ENCODE measurements at places on chromosomes 7 and 10. TPM values are rescaled to one million over a fixed set of nuclear protein-coding genes. Genes with fewer than 3 reads are reported as not detected.

Gene CCL24
- not detected for total RNA-seq

- peaks cover 61% of the 10 kb centered on the region for H3K36me3 ChIP-seq
- H3K4me3 ChIP-seq: no peak overlapping the region
- H3K27ac ChIP-seq: no peak overlapping the region
- peaks cover 33% of the 10 kb centered on the region for H3K4me1 ChIP-seq
- H3K27me3 ChIP-seq: no peaks in the 10 kb centered on the region
- no peak for DNase-seq
Observed at GRCh38 chr7:74180866-74181265, 6.7 kb downstream of the EIF4H start.

Gene DAGLB
- 10.8 TPM for total RNA-seq

DNA sequence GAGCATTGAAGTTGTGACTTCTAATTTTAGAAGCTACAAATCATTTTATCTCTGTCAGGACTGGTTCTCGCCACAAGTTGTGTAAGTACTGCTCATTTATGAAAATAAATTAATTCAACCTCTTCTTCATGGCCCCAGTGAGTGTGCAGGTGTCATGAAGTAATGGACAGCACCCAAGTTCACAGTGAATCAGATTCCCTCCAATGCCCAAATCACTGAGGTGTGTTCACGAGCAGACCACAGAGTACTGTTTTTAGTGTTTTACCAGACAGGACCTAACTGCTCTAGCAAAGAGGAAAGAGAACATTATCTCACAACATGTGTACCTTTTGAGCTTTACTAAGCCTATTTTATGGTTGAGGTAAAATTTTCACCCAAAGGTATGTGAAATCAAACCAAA is 980.0 kb downstream of the CNTNAP2 start:
- no peaks in the 10 kb centered on the region for H3K27me3 ChIP-seq
- no peak for DNase-seq
- no peak overlapping the region for H3K27ac ChIP-seq
- no peaks in the 10 kb centered on the region for H3K36me3 ChIP-seq

DNA sequence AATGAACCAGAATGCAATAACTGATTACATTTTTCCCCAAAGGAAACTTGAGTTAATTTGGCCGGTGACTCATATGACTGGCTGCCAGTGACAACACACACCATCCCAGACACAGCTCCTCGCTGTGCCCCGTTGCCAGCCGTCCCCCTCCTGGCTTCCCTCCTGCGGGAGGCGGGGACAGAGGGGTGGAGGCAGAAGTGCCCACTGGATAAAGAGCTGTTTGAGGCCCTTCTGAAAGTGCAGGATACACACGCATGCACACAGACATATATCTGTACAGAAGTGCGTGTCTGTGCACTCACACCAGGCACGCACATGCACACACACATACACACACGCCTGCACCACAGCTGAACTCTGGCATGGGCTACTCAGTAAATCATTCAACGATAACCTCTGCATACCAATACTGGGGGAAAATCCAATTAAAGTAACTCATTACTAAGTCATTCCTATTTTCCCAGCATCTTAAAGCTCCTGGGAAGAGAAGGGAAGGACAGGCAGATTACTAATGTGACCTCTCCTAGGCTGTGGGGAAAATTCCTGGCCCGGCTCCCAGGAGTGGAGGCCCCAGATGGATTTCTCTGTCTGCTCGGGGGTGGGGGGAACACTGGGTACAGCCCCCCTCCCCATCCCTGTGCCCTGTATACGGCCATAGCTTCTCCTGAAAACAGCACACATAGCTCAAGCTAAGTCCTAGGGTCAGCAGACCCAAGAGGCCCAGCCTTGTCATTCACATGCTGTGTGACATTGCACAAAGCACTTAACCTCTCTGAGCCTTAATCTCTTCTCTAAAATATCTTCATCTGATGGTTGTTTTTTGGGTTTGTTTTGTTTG is 52.3 kb upstream of the MYL10 start:
- H3K4me1 ChIP-seq: peaks cover 11% of the 10 kb centered on the region
- no peaks in the 10 kb centered on the region for H3K36me3 ChIP-seq
- H3K4me3 ChIP-seq: no peak overlapping the region
- DNase-seq: no peak
- no peak overlapping the region for H3K27ac ChIP-seq
- H3K27me3 ChIP-seq: no peaks in the 10 kb centered on the region

Gene WNT16
- total RNA-seq: 0.18 TPM

Gene ZP3
- 4.1 TPM for total RNA-seq

DNA sequence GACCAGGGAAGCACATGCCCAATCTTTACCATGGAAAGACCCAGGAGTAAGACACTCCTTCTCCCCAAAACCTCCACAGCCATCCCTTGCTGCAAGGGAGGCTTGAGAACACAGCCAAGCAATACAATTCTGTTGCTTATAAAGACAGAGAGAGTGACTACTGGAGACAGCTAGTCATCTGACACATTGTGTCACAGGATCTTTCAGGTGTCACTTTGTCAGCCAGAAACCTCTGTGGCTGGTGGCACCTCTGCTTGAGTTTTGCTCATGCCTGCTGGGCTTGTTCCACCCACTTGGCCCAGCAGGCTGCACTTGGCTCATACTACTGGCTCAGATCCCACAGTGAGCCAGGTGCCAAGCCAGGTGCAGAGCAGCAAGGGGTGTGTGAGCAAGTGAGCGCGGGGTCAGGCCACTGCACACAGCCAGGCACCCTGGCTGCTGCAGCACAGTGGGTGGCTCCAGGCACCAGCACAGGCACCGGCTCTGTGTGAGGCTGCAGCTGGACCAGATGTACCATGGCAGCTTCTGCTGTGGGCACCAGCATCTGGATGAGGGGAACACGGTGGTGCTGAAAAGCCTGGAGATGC is 12.4 kb upstream of the PRLHR start:
- H3K27ac ChIP-seq: no peak overlapping the region
- H3K4me3 ChIP-seq: no peak overlapping the region
- no peak for DNase-seq
- no peaks in the 10 kb centered on the region for H3K36me3 ChIP-seq
- H3K27me3 ChIP-seq: no peaks in the 10 kb centered on the region

DNA sequence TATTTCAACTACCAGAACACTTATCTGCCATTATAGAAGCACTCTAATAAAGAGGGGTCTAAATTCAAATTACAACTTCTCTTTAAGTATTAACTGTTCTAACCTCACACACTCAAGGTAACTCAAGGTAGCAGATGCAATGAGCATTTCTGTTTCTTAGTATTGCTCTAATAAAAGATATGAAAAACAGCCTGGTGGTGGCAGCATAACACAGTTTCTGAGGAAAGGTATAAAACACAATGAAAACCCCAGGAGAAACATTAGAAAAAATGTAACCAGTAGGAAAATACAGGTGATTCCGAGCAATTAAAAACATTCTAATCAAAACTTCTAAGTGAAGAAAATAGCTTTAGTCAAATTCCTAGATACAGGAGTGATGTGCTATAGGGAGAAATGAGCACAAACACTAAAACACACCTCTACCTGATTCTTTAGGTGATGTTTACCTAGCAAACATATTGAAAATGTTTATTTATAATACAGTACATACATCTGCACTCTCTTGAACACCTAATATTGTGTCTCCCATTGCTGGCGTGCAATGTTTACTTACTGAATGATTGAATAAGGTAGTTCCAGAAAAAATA is 3.5 kb downstream of the MKRN1 start:
- no peaks in the 10 kb centered on the region for H3K27me3 ChIP-seq
- H3K4me3 ChIP-seq: no peak overlapping the region
- no peak for DNase-seq
- H3K4me1 ChIP-seq: peaks cover 15% of the 10 kb centered on the region

Gene HABP2
- total RNA-seq: under 0.01 TPM

DNA sequence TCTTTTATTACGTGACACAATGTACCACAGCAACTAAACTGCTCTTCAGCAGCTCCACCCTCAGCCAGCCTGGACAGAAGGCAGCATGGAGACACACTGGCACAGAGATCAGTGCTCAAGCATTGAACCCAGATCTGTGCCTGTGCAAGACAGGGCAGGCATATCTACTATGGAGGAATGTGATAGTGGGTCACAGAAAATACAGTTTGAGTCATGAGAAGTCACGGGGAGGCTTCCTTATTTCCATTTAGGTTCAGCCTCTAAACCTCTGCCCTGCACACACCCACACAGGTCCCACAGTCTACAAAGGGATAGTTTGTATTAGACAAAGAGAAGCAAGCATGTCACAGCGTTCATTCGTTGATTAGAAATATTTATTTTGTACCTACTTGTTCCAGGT is 187.4 kb upstream of the AGR3 start:
- no peaks in the 10 kb centered on the region for H3K27me3 ChIP-seq
- no peak overlapping the region for H3K27ac ChIP-seq
- H3K4me3 ChIP-seq: no peak overlapping the region
- H3K4me1 ChIP-seq: no peaks in the 10 kb centered on the region

Gene SCART1
- 2.5 TPM for total RNA-seq

DNA sequence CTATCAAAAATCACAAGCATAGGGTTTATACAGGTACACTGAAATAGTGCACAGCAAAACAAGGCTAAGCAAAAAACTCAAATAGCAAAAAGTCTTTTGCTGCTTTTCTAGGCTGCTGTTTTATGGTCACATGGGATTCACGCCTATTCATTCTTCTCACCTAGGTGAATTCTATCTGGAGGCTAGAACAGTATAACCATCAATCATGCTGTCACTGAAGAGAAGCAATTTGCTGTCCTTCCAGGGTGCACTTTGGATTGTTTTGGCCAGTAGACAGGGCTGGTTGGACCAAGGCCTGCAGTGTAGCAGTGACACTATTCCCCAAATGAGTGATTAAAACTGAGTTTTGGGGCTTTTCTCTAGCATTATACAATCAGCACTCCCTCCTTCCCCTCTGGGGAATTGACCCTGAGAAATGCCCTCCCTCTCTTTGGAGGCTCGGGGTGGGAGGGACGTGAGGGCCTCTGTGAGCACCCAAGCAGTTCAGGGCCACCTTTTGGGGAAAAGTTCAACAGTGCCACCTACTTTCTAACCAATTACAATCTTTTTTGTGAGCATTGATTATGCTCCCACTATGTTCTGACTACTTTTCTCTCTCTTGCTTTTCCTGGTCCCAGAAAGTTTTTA is 16.2 kb upstream of the SND1 start:
- no peaks in the 10 kb centered on the region for H3K27me3 ChIP-seq
- H3K27ac ChIP-seq: no peak overlapping the region
- no peak for DNase-seq
- H3K4me3 ChIP-seq: no peak overlapping the region
- no peaks in the 10 kb centered on the region for H3K36me3 ChIP-seq

GRCh38 chr7:151727579-151728285 is 149.2 kb downstream of the PRKAG2 start:
- no peak overlapping the region for H3K4me3 ChIP-seq
- no peaks in the 10 kb centered on the region for H3K36me3 ChIP-seq
- peak overlapping the region; percentile 40 for H3K27ac ChIP-seq
- H3K4me1 ChIP-seq: peaks cover 22% of the 10 kb centered on the region
- peak; percentile 27 for DNase-seq

- H3K36me3 ChIP-seq: no peaks in the 10 kb centered on the region
- DNase-seq: no peak
- no peak overlapping the region for H3K4me3 ChIP-seq
- H3K4me1 ChIP-seq: no peaks in the 10 kb centered on the region
Observed at GRCh38 chr10:4303045-4303444, 518.0 kb upstream of the KLF6 start.

DNA sequence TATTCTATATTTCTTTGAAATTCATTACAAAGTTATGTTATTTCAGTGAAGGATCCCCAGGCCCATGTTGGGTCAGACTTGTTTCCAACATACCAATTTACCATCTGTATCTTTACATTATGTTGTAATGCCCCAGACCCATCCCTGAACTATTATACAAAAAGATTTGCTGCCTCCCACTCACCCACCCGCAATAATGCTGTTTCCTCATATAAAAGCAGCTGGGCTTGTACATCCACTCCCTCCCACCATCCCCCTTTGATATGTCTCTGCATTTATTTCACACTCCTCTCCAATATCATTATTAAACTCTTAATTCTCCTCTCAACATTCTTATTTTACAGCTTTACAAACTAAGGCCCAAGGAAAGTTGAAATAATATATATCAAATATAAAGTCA is 153.7 kb downstream of the DOCK4 start:
- H3K27me3 ChIP-seq: no peaks in the 10 kb centered on the region
- DNase-seq: no peak

GRCh38 chr7:159028508-159029401 is 115.9 kb downstream of the VIPR2 start:
- no peak for DNase-seq
- no peak overlapping the region for H3K27ac ChIP-seq
- no peaks in the 10 kb centered on the region for H3K27me3 ChIP-seq
- no peak overlapping the region for H3K4me3 ChIP-seq
- peaks cover 38% of the 10 kb centered on the region for H3K4me1 ChIP-seq
- H3K36me3 ChIP-seq: no peaks in the 10 kb centered on the region

Gene NPSR1
- not detected for total RNA-seq

Gene TAC1
- total RNA-seq: not detected

DNA sequence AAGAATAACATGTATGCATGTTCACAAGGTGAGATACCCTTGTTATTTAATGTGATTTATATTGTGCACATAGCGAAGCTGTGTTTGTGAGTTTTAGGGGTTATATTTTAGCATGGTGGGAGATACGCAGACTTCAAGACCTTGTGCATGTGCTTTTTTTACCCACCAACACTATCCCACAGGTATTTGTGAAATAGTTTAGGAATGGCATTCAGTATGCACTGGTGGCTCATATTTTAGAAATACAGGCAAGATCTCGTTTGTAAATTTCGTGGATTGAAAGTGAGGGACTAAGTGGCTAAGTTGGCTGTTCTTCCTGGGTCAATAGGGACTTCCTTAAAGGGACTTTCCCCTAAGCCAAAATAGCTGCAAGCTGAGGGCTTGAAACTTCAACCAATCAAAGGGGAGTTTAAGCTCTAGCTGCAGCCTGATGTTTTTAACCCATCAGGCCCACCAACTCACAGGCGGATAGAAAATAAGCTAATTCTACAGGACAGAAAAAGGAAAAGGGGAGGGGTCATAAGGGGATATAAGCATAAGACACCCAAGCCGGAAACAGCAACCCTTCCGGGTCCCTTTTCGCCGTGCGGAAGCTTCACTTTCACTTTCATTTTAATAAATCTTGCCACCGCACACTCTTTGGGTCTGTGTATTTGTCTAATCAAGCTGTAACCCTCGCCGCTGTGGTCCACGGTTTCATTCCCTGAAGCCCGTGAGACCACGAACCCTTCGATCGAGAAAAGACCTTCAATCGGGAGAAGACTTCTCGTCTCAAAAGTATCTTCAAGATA is 291.0 kb downstream of the GPR158 start:
- no peaks in the 10 kb centered on the region for H3K4me1 ChIP-seq
- H3K4me3 ChIP-seq: no peak overlapping the region
- no peak for DNase-seq
- no peaks in the 10 kb centered on the region for H3K27me3 ChIP-seq
- no peaks in the 10 kb centered on the region for H3K36me3 ChIP-seq

Gene SORCS3
- not detected for total RNA-seq

- no peaks in the 10 kb centered on the region for H3K4me1 ChIP-seq
- no peaks in the 10 kb centered on the region for H3K36me3 ChIP-seq
- no peaks in the 10 kb centered on the region for H3K27me3 ChIP-seq
- H3K27ac ChIP-seq: no peak overlapping the region
- no peak overlapping the region for H3K4me3 ChIP-seq
Observed at GRCh38 chr7:143147070-143147469, 15.2 kb downstream of the PIP start.
